ENCODE measurements at places on chromosomes 16 and 17.

DNA sequence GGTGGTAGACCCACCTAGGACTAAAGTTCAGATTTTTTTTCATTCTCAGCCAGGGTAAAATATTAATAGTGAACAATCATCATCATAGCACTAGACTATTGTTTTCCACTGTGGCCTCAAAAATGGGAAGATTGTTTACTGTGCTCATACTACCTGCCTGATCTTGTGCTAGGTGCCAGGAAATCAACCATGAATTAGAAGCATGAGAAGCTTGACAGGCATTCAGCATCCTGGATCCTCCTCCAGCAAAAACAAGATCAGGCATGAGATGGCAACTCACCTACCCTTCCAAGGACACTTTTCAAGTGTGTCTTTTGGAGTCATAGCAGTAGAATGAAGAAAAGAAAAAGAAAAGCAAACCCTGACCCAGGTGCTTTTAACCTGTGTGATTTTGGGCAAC, 174.2 kb downstream of the CYLD start:
- DNase-seq, result no peak

- DNase-seq, result no peak
These were observed 1.0 kb upstream of the ARMC5 start for GRCh38 chr16:31458073-31458843.

- no peak for DNase-seq
These were observed 319.0 kb upstream of the C16orf82 start for GRCh38 chr16:26747760-26748159.

DNA sequence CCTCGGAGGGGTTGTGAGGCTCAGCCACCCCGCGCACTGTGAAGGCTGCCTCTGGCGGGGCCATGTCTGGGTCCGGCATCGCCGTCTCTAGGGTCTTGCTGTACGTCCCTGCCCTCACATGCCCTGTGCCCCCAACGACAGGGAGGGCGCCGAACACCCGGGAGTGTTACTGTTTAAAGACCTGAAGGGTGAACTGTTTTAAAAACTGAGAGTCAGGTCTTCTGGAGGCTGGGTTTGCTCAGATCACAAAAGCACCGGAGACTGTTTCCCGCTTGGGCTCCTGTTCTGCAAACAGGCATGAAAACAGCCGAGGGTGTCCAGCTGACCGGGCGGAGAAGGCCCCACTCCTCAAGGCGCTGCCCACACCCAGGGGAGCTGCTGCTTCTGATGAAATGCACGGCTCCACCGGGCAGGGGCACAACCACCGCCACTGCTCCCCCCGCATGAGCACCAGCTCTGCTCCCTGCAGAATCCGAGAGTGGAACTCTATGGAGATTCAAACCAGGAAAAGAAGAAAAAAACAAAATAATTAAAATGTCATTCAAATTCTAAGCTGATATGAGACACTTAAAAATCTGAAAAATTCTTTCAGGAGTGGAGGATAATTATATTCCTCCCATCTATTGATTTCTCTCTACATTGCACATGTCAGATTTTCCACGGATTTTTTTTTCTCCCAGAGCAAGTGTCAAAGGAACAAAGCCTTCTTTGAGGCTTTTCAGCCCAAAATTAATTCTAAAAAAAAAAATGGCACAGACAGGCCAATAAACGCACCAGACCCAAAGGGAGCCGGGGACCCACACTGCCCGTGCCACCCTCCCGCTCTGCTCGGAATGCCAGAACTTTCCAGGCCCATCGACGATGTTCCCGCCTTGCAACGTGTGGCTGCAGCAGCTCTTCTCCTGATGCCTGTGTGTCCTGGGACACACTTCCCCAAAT, 74.3 kb downstream of the LMF1 start:
- DNase-seq, result no peak

GRCh38 chr16:525520-526180, 1.9 kb upstream of the CAPN15 start:
- DNase-seq, result no peak

GRCh38 chr17:82349287-82349701, 9.8 kb upstream of the TEX19 start:
- DNase-seq, result no peak

DNA sequence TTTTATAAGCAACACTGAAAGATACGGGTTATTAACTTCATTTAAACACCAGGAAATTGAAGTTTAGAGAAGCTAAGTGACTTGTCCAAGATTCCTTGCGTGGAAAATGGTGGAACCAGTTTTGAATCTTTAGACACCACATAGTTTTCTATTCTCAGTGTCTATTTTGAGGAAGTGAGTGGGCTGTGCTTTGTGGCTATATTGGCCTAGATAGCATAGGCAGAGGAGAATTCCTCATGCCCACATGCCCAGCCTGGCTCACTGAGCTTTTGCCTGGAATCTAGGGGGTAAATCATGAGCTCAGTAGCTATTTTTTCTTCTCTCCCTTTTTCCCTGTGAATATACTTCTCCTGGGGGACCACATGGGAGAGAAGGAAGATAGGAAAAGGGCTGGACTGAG, 431.3 kb downstream of the HS3ST3B1 start:
- no peak for DNase-seq
